ENCODE measurements at places on chromosomes 5 and 9.

DNA sequence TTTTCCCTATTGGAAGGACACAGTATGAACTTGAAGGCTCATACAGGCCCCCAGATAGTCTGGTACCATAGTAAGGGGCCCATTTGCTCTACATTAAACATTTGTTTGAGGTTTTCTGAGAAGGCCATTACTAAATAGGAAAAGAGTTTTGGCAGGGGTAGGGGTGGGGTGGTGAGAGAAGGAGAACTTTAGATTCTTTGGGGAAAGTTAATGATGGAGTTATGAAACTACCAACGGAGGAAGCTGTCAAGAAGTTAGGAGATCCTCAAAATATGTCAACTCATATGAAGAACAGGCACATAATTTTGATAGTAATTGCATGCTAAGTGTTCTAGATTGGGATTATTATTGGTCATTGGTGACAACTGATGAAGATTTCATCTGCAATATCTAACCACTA lies 114.7 kb downstream of the TAF11L14 start:
- no peak for DNase-seq

DNA sequence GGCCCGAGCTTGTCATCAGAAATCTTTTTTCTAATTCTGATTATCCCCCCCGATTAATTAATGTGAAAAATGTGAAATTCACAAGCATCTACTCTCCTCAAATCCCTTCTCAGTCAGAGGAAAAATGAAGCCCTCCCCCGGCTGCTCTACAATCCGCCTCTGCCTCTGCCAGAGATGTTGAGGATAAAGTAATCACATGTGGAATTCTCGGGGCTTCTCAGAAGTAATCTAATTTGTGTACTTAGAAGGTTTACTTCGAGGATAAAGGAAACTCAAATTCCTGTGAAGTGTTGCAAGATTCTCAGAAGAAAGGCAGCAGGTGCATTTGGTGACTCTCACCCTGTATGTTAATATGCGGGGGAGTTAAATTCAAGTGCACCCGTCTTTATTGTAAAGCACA lies 726.1 kb upstream of the ADAMTS16 start:
- peak; percentile 76 for DNase-seq

DNA sequence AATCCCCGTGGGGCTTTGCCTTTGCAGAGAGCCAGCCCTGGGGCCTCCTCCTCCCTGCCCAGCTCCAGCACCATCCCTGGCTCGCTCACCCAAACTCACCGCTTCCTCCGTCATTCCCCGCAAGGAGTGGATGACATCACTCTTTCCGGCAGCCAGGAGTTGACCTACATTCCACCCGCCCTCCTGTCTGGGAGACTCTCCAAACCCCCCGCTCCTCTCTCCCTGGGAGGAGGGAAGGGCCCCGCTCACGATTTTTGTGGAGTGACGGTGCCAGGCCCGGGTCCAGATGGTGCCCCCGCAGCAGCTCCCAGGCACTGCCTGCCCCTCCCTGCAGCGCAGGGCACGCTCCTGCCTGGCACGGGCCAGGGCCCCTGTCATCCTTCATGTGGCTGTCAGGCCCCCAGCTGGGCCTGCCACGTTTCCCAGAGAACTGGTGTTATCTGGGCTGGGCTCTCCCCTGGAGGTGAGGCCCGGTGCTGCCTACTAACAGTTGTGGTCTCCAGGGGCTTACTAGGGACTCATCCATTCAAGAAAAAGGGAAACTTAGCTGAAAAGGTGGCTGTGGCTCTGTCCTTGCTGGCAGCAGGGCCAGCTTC lies 52.3 kb downstream of the NTNG2 start:
- DNase-seq = peak; percentile 27

DNA sequence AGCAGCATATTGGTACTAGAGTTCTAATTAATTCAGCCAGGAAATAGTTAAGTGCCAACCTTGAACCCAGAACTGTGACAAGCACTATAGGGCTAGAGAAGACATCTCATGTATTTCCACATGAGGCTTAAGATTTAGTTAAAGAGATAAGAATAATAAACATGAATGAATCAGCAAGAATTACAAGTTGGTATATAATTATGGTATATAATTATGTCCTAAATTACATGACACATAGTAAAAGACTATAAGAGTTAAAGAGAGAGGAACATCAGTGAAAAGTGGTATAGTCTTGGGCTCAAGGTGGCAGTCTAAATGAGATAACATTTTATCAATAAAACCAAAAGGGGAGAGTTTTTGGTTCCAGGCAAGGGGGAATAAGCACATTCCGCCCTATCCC lies 223.1 kb upstream of the NFIL3 start:
- no peak for DNase-seq

DNA sequence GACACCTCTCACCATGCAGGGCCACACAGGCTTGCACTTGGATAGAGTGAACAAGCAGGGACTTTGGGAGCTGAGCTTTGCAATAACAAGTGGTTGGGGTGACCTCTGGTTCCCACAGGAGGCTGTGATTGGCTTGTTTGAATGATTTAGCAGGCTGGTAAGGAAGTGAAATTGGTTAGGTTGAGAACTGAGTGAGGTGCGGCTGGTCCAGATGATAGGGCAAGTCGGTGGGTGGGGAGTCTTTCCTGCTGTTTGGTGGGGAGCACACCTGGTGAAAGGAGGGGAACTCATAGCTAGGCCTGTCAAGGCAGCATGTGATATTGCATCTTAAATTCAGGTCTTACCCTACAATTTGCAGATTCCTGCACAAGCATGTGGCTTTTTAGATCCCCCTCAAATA lies 794.6 kb upstream of the ZNF608 start:
- DNase-seq = no peak

DNA sequence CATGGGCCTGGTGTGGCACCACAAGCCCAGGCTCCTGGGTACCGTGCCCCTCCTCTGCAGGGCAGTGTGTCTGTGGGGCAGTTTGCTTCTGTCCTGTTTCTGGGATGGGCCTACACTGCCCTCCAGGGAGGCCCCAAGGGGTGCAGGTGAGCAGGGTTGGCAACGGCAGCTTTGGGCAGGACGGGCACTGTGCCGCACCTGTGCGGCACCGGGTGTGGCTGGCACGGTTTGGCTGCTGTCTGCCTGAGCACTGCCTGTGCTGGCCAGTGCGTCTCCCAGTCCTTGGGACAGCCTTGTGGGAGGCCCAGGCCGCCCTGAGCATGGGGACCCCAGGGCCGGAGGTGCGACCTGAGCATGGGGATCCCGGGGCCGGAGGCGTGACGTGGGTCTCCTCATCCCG lies 37.2 kb downstream of the RXRA start:
- no peak for DNase-seq
